GM06990 (cell line): ENCODE measurements at places on chromosomes 2 and 18.

GRCh38 chr2:179455824-179456223 is 191.2 kb upstream of the SESTD1 start:
- no peak for DNase-seq

- no peak for DNase-seq
Measured at GRCh38 chr2:121490584-121491133, 40.0 kb upstream of the RNU4ATAC start.

GRCh38 chr2:232540441-232541041 is 1.0 kb downstream of the CHRNG start:
- no peak for DNase-seq

DNA sequence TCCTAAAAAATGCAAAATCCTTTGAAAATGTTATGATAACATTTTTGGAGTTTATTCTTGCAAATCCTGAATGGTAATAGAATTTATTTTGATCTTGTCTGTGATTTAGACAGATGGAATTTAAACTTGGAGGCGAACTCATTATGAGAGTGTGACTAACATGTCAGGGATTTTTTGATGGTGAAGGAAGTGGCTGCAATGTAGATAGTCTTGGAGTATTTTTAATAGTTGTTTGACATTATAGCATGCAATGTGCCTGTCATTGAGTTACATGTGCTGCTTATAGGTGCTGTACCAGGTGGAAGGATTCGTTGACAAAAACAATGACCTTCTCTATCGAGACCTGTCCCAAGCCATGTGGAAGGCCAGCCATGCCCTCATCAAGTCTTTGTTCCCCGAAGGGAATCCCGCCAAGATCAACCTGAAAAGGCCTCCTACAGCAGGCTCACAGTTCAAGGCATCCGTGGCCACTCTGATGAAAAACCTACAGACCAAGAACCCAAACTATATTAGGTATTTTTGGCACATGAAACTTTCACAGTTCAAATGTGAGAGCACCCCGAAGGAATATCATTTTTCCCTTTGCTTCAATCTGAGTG is 141.8 kb downstream of the MYO1B start:
- no peak for DNase-seq

GRCh38 chr2:83340424-83340823 is 1118.7 kb downstream of the SUCLG1 start:
- DNase-seq: no peak

GRCh38 chr18:48826806-48827205 is 124.0 kb downstream of the SMAD7 start:
- no peak for DNase-seq

- no peak for DNase-seq
Measured at GRCh38 chr2:1268034-1268433, 145.2 kb upstream of the TPO start.

DNA sequence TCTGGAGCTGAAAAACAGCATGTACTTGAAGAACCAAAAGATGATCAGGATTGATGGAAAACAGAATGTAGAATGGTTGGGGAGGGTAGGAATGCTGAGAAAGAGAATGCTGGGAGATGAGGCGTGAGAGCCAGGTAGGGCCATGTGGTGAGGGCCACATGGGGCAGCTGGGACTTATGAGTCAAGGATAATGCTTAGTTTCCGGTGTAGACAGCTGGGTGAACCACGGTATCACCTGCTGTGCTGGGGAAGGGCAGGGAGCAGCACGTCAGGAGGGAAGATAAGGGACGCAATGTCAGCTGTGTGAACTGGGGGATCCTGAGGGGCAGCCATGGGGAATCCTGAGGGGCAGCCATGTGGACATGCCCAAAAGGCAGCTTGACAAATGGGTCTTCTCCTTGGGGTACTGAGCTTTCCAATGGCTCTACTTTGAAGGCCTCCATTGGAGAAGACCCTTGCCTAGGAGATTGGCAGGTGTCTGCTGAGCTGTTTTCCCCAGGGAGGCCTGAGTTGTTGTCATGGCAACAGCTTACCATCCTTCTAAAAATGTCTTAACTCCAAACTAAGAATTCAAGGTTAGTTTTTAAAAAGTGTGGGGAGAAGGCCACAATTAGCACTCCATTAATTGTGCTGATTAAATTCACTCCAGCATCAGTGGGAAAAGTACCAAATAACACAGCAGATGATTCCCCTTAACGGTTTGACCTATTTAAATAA is 51.1 kb downstream of the MTHFD2 start:
- no peak for DNase-seq

GRCh38 chr2:170827841-170828532 is 11.3 kb downstream of the GAD1 start:
- DNase-seq: no peak

DNA sequence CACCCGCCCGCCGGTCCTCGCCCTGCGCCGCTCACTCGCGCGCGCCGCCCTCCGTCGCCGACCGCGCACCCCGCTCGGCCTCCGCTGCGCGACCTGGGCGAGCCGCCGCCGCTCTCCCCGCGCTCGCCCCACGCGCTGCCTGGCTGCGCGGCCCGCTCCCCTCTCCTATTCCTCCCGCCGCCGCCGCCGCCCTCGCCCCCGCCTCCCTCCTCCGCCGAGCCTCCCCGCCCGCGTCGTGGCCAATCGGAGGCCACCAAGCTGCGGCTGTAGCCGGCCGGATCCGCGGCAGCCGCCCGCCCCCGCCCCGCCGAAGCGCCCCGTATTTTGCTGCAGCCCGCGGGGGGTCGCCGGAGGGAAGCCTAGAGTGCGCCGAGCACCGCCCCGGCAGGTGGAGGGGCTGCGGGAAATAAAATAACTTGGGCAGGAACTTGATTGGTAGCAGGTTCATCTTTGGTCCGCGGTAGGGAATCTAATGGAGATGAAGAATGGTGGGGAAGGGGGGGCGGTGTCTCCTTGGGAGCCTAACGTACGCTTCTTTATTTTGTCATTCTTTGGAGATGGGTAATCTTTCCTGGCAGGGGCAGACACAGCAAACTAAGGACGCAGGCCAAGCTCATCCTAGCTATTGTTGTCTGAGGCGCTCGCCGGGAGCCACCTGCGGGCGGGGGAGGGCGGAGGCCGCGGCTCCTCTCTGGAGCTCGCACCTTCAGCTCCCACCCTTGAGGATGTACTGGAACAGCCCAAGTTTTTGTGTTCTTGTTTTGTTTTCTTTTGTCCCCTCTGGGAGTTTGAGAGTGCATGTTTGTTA is 1.1 kb upstream of the CDH2 start:
- no peak for DNase-seq

DNA sequence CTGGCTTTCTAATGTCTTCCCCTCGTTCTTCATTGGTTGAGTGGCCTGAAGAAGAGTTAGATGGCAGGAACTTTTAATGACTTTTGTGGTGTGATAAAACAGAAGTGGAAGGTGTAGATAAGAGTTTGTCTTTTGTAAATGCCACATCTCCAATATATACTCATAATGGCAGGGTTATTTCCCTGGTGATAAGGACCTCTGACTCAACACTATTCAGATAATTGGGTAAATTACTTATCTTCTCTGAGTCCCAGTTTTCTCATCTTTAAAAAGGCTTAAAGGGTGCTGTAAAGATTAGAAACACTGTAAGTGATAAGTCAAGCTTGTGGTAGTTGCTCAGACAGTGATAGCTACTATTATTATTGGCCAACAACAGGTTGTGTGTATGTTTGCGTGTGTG is 9.5 kb downstream of the KLHL14 start:
- DNase-seq: no peak
